ENCODE measurements at places on chromosomes 6 and 20.

- DNase-seq: no peak
Measured at GRCh38 chr6:117290173-117290846, 25.0 kb downstream of the VGLL2 start.

DNA sequence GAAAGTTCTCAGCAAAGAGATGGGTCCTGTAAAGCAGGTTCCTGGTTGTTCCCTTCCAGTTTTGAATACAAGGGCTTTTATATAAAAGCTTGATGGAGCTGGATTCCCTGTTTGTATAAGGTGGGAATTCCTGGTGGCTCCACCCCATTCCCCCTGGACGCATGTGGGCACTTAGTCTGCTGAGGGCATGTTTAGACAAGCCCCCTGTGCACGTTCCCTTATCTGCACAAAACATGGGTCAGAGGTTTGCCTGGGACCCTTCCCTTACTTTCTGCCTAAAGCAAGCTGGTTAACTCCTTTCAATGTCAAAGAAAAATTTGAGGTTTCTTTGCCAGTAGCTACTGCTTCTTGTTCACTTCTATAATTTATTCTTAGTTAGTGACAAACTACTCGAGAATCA, 181.1 kb downstream of the BCKDHB start:
- DNase-seq: no peak

- no peak for DNase-seq
Measured at GRCh38 chr6:159772196-159772595, 10.4 kb downstream of the ACAT2 start.

- no peak for DNase-seq
Measured at GRCh38 chr20:17867131-17867925, 101.3 kb downstream of the SNX5 start.

DNA sequence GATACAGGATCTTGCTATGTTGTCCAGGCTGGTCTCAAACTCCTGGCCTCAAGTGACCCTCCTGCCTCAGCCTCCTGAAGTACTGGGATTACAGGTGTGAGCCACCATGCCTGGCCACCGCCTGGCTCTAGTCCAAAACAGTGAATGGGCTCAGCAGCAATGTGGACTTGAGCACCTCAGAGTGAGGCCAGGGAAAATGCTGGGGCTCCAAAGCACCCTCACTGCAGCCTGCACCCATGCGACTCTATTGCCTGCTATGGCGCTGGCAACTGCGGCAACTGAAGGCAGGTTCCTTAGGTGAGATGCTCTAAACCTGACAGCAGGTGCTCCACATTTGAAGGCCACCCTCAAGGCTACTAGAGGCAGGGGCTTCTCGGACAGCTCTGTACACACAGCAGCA, 26.5 kb downstream of the MAP1LC3A start:
- DNase-seq: no peak

DNA sequence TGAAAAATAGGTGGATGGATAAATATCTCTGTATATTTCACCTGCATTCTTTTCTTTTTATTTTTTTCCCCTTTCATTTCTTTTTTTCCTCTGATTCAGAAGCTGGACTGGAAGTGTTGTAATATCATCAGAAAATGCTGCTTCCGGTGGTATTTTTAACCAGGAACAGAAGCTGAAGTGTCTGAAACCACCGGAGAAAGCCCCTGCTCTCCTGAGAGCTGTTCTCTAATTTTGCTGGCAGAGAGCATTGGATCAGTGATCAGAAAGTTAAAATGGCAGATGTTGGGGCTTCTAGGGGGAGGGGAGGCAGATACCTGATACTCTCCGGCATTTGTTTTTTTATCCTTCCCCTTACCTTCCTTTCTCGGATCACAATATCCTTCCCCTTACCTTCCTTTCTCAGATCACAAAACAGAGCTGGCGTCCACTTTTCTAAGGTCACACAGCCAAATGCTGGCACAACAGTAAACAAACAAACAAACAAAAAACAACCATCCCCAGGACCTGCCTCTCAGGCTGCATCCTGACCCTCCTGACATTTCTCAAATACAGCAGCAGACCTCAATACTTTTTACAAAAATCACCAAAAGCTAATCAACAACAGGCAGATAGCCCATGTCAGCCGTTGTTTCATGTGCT, 143.2 kb upstream of the ZNF217 start:
- DNase-seq: no peak
